Esophagus squamous epithelium (tissue), 5 donors: ENCODE measurements at places on chromosomes 2 and 18.

DNA sequence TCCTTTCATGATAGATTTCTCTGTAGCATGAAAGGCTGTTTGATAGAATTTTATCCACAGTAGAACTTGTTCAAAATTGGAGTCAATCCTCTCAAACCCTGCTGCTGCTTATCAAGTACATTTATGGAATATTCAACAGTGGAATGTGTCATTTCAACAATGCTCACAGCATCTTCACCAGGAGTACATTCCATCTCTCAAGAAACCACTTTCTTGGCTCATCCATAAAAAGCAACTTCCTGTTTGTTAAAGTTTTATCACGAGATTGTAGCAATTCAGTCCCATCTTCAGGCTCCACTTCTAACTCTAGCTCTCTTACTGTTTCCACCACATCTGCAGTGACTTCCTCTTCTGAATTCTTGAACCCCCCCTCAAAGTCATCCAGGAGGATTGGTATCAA, 29.4 kb downstream of the PDCL3 start:
- no peak for DNase-seq

- no peak for DNase-seq
Measured at GRCh38 chr2:11264007-11264406, 80.4 kb downstream of the ROCK2 start.

DNA sequence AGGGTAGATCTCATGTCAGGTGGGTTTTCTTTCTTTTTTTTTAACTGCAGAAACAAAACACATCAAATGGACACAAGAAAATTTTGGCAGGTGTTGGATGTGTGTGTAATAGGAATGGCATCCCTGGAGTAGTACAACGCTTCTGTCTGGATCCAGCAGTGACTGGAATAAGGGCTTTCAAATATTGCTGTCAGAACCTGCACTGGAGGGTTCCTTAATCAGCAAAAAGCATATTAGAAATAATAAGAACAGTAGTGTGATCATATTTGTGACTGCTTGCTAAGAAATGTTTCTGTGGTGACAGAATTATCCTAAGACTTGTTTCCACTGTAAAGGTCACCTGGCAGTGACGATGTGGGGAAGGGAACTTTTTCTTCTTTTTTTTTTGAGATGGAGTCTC, 30.8 kb downstream of the CREG2 start:
- DNase-seq = no peak

DNA sequence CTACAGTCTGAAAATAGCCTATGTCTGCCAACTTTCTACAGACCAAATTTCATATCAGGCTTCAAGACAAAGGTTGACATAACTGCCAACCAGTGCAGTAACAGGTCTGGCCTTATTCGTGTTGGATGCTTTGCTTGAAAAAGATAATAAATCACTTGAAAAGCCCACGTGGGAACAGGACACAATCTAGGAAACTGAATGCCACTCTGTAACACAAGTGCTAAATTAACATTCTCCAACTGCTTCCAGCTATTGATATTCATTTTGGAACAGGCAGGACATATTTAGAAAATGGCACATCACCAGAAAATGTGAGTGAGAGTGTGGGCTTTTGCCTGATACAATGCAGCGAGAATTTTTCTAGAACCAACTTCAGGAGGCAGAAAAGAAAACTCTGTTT, 165.9 kb upstream of the CCDC150 start:
- DNase-seq = no peak
